Hippocampal formation (tissue), 2 donors: ENCODE measurements at places on chromosomes 16 and 17.

GRCh38 chr16:82936941-82937551 is 310.3 kb downstream of the CDH13 start:
- DNase-seq: no peak

- no peak for DNase-seq
Measured at GRCh38 chr16:51940183-51940582, 606.8 kb downstream of the TOX3 start.

- DNase-seq: no peak
Measured at GRCh38 chr16:21994856-21995465, 6.0 kb downstream of the PDZD9 start.

GRCh38 chr16:69327585-69328310 is 2.6 kb downstream of the PDF start:
- DNase-seq: no peak

DNA sequence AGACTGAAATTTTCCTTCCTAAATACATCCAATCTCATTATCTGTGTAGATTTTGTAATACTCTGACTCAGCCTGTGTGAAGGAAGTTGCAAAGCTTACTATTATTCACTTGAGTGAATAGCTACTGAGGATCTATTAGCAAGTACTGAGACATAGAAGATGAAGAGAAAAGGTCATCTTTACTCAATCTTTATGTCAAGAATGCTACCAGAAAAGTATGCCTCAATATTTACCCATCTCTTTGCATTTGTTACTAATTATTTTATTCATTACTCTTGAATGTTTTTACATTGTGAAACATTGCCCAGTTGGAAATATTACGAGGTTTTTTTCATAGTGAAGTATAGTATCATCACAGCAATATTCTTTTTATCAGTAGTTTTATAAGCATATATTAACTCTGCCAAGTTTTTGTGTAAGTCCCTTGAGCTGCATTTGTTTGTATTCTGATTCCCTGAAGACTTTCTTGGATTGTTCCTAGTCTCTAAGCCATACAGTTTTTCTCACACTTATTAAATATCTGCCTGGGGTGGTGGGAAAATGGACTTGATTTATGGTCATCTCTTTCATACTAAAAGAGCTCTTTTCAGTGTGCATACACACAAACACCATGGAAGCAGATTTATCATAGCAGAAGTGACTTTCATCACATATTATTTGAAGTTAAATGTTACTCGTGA is 110.4 kb downstream of the MRTFB start:
- no peak for DNase-seq

GRCh38 chr17:59642565-59642964 is 22.9 kb downstream of the CLTC start:
- no peak for DNase-seq

GRCh38 chr17:16971458-16972338 is at the start of gene TNFRSF13B:
TNFRSF13B (minus strand) TSS chr17:16972118; CDS start chr17:16972075, 43 bp downstream.
- DNase-seq: no peak

GRCh38 chr16:50248845-50249244 is 17.5 kb upstream of the ADCY7 start:
- no peak for DNase-seq

DNA sequence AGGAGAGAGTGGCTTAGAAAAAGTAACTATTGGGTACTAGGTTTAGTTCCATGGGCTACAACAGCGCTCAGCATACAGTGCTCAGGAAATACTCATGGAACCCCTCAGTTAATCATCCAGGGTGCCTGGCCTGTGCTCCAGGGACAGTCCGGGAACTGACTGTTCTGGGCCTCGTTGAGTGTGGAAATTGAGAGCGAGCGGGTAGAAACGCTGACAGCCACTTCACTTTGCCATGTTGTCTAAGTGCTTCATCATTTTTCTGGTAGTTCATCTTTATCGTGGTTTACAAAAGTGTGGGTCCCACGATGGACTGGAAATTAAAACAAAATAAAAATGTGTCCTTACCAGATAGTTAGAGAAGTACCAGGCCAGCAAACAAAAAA is 31.6 kb upstream of the DNAH17 start:
- DNase-seq: no peak

DNA sequence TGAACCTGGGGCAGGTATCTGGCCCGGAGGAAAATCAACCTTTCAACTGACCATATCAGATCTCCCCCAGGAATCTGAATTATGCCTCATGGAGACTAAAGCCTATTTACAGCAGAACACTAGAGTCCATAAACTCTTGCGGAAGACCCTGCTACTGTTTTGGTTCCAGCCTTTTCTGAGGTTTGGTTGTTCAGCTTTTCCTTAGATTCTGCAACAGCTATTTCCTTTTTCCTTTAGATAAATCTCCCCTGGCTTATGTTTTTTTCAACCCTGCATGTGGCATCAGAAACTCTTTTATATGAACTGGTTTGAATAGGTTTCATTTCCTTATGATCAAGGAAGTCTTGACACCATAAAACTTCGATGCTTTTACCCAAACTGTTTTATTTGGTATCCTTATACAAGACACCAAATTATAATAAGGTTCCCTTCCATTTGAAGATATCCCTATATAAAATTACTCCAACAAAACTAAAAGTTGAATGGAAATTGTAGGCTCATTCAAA is 13.1 kb downstream of the SPOP start:
- no peak for DNase-seq

GRCh38 chr17:83036193-83036592 is 43.2 kb upstream of the METRNL start:
- DNase-seq: no peak

DNA sequence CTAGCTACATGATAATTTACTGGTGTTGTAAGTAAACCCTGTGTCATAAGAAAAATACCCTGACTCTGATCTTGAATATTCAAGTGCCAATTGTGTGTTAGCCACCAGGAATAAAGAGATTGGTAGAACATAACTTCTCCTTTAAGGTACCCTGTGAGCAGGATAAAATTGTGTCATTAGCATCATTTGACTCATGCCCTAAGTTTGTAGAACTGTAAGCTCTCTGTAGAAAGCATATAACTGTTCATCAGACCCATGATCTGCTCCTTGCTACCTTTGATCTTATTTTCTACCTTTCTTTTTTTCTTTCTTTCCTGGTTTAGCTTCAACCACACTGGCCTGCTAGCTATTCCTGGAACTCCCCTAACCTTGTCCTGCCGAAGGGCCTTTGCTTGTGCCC is 35.8 kb downstream of the PTRH2 start:
- no peak for DNase-seq

DNA sequence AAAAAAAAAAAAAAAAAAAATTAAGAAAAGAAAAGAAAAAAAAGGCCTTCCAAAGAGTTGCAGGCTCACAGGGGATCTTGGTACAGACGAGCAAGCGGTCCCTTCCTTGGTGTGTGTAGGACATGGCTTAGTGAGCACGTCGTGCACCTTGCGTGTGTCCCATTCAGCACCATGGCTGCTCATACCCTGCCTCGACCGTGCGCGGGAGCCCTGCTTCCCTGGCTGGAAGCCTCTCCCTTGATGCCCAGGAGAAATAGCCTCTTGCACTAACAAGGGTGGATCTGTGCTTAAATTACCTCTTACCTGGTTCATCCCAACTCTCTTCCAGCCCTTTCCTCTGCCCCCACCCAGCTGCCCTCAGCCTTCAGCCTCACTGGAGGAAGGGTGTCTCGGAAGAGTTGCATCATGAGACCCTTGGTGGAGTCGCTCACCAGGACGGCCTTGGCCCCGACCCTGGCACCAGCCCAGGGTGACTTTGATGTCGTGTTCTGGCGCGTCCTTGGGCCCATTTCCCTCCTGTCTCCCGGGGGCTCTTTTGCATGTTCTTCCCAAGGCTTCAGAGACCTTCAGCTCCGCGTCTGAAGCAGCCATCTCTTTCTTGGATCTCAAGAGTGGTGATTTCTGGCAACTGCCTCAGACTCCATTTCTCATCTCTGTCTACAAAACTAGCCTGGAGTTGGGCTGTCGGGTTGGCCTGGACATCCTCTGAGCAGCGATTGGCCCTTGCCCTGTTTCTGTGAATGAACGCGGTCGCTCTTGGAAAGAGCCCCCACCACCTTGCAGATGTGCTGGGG is 127.2 kb downstream of the CMIP start:
- no peak for DNase-seq

DNA sequence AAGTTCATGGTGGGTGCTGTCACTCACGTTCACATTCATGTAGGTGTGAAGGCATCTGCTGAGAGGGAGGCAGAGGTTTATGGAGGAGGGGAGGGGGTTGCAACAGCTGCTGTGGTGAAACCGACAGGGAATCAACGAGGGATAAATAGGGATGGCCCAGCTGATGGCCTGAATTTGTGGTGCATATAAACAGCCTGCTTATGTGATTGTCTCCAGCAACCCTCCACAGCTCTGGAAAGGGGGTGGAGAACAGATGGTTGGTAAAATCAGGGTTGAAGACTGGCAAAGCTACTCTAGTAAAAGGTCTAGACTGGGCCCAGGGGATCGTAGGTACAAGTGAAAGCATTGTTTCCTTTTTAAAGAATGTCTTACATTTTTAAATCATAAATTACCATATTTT is 53.7 kb downstream of the IQCK start:
- peak; percentile 28 for DNase-seq

- DNase-seq: no peak
Measured at GRCh38 chr17:43403846-43404245, 5.1 kb downstream of the ARL4D start.

DNA sequence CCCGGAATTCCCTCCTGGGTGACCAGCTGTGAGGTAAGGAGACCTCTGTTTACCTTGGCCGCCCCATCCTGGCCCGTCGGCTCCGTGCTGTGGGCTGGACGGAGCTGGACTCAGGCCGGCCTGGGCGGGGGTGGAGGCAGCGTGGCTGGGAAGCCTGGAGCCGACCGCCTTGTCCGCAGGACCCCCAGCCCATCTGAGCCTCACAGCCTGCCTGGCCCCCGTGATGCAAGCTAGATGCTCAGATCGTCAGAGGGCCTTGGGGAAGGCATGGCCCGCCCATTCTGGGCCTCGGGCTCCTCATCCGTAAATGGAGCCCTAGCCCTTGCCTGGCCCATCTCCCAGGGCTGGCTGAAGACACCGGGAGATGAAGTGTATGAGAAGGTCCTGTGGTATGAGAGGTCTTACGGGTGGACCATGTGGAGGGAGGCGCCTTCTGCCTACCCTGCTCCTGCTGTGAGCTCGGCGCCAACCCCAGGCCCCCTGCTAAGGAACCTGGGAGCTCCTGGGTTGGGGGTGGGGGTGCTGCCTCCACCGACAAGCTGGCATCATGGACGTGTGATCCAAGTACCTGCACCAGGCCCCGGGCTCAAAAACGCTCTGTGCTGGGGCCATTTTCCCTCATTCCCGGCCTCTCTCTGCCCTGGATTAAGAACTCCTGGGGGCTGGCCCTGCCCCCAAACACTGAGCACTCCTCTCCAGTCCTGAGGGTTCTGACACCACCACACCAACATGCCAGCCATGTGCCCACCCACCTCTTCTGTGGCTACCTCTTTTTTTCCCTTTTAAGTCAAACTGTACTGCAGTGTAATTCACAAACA is 5.4 kb upstream of the P2RX1 start:
- no peak for DNase-seq

DNA sequence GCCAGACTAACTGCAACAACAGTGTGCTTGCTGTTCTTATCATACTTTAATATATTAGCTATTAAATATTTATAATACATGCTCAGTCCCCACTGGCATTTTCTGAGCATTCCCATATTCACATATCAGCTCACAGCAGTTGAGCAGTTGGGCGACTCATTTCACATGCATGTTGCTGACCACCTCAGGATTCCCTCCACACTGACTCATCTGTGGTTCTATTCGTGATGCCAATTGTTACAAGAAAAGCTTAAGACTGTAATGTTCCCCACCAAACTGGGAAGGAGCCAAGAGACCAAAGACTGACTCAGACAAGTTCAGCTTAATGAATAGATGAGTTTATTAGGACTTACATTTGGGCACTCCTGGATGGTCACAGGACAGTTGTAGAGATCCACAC is 100.3 kb upstream of the KIF2B start:
- DNase-seq: no peak

GRCh38 chr17:8606401-8606800 is 24.1 kb downstream of the MYH10 start:
- DNase-seq: no peak

DNA sequence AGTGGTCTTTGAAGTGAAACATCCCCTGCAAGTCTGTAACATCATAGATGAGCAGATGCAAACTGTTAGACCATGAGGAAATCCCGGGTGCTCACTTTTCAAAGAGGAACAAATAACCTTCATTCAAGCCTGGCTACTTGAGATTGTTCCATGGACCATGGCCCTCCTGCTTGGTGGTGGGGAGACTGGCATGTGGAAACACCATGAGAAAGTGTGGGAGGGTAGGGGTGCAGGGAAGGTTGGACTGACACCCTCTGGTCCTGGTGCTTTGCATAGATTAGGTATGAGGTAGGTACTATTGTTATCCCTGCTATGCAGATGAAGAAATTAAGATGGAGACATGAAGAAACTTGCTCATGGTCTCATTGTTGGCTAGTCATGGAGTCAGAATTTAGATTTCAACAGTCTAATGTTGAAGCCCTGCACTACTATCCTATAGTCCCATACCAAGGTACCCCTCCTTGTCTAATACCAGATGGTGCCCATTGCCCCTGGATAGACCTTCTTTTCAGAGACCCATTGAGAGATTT is 59.0 kb downstream of the SPACA3 start:
- no peak for DNase-seq

- no peak for DNase-seq
Measured at GRCh38 chr17:56186222-56186786, 33.0 kb downstream of the ANKFN1 start.

DNA sequence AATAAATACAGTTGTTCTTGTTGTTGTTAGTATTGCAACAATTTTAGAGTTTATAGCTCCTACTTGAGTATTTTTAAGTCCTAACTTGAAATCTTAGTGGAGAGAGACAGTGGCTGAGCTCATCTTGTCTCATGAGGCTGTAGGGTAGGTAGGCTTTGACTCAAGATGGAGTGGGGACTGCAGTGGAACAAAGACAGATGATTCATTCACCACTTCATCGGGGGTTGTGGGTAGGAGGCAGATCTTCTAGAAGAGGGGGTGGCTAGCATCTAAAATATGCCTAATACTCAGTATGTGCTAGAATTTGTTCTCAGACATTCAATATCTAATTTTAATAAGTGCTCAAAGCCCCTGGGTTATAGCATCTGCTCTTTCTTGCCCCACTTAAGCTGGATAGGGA is 13.1 kb upstream of the MMD start:
- no peak for DNase-seq

GRCh38 chr17:79623786-79624717 is 13.2 kb upstream of the RBFOX3 start:
- no peak for DNase-seq

DNA sequence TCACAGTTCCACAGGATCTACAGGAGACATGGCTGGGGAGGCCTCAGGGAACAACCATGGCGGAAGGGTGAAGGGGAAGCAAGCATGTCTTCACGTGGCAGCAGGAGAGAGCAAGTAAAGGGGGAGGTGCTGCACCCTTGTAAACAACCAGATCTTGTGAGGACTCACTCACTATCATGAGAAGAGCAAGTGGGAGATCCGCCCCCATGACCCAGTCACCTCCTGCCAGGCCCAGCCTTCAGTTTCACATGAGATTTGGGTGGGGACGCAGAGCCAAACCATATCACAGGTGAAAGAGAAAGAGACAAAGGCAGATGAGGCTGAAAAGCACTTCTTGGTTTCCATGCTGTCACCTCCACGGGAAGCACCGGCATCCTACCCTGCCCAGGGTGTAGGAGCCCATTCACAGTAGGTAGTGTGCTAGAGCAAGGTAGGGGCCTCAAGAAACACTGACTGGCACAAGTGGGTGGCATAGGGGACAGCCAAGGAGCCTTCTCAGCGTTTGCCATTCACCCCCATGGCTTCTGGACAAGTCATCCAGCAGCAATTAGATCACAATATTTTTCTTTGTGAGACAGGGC is 6.6 kb downstream of the NARF start:
- no peak for DNase-seq
